ENCODE measurements at places on chromosomes 12 and 14.

DNA sequence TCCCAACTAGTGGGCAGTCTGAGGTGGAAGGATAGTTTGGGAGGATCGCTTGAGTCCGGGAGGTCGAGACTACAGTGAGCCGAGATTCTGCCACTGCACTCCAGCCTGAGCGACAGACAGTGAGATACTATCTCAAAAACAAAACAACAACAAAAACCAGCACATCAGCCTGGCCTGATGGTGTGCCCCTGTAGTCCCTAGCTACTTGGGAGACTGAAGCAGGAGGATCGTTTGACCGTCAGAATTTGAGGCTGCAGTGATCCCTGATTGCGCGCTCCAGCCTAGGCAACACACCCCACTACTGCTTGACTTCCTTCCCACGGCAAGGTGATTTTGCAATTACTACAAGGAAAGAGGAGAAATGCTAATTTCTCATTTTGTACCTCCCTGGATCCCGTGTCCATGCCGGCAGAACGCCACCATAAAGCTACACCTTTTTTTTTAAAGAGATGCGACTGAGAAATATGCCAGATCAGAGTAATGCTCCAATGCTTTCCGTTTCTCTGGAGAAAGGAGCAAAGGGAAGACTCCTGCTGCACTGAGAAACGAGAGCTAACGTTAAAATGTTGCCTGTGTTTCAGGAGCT, 672 bp upstream of the SCFD1 start:
- no peak for DNase-seq

- DNase-seq, result no peak
Observed at GRCh38 chr14:104235686-104236085, 97.3 kb downstream of the KIF26A start.

GRCh38 chr14:89543425-89543790, 126.4 kb upstream of the FOXN3 start:
- no peak for DNase-seq

DNA sequence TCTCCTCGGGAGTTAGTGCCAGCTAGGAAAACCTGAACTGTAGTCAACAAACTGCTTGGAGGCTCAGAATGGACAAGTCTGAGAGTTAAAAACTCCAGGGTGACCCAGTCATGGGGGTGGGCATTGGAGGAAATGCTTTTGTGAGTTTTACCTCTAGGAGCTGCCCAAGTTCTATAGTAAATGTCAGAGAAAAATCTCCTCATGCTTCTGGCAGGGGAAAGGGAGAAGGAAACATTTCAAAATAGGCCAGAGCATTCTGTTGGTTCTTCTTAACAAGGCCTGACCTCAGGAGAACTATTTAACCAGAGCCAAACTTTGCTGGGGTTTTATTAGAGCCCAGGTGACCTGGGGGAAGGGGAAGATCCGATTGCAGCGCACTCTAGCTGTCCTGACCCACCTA, 12.3 kb downstream of the NINJ2 start:
- no peak for DNase-seq

DNA sequence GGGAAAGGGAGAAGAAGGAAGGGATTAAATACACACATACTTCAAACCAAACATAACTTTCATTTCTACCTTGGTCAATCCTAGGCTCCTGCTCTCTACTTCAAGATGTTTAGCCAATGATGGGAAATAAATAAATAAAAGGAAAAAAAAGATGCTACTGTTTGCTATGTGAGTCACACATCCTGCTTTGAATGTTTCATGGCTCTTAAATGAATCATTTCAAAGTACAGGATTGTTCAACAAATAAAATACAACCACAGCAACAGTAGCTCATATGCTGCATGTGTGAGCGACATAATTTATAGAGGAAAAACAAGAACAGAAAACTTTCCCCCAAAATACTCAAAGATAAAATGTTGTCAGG, 54.3 kb upstream of the NPFF start:
- no peak for DNase-seq

DNA sequence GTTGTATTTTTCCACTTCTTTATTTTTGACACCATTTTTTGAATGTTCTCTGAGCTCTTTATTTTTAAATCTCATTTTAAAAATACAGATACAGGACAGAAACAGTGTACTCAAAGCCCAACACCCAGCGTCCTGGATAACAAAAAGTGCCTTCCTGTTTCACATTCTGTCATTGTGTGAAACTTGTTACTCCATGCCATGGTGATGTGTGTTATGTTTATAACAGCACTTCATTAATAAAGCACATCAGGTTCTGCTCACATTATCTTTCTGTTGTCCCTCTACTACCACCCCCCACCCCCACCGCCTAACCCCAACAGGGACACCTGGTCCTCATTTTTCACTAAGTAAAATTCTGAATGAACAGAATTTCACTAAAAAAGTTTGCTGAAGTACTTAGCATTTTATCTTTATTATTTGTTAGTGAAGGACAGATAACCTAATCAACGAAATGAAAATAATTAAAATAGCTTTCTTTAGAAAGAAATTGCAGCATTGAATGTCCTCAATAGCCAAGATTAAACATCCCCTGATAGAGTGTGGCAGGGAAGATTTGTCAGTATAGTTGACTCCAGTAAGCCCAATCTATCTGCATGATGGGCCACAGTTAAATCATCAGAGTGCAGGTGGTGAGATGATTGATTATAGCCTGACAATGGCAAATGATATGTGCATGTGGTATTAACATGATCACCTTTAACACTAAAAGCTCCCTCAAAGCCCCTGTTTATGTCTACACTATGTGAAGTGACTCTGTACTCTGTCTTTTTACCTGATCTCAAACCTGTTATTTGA, 153.9 kb downstream of the ACSS3 start:
- no peak for DNase-seq

DNA sequence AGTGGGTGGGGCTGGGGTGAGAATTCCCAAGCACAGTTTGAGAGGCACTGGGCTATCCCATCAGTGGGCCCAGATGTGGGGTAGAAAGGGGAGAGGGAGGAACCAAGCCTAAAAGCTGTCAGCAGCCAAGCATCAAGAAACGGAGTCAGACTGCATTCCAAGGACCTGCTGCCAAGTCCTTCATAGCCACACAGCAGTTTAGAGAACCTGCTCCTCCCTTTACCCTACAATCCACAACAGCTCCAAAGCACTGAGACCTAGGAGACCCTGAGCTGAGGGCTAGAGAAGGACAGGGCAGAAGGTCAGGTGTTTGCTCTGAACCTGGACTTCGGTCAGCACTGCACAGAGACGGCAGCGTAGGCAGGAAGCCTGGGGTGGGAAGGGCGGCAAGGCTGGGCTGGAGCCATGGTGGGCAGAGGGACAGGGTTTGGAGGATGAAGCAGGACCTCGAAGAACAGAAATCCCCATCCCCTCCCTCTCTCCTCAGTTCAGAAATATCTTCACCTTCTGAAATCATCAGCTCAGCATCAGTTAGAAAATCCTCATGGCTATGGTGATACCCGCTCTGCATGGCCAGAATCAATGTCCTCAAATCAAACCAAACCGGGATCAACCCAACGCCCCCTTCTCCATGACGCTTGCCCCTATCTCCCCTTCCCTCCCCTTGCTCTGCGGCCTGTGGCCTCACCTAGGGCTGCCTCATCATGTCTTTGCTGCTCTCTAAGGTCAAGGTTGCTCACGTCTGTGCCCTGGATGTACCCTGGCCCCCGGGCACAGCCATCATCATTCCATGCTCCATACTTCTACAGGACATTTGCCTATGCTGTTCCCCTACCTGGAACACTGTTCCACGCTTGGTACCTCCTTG, 12.9 kb upstream of the SERPINA4 start:
- DNase-seq, result no peak

GRCh38 chr14:69014829-69015259, 35.7 kb upstream of the ACTN1 start:
- no peak for DNase-seq

DNA sequence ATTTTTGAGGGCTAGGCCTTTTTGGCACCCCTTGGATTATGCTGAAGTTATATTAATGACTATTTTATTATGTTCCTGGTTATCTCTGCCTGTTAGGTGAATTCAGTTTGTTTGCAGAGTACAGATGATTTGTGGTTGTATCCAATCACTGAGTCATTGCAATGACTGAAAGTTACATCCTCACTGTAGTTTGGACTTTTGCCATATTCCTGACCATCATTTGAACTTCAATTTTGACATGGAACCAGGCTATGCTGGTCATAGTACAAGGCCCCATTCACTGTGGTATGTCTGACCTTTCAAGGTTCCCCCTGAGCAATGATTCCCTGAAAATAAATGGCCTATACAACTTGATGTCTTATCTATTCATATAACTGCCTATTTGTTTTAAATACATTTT, 621.0 kb downstream of the CCER1 start:
- DNase-seq, result no peak

DNA sequence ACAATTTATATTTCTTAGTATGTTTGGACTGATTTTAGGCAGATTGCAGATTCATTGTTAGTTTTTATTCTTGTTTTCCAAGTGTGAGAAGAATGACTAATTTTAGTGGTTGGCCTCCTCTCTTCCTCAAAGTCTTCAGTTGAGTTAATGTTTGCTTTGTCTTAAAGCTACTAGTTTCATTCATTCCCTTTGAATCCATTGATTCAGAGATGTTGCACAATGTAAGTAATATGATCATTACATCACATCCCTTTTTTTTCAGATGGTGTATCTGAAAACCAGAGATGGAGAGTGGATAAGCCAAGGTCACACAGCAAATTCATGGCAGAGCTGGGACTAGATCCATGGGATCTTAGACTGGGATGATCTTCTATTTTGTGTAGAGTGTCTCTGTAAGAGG, 577.5 kb downstream of the BCL11B start:
- DNase-seq, result no peak

DNA sequence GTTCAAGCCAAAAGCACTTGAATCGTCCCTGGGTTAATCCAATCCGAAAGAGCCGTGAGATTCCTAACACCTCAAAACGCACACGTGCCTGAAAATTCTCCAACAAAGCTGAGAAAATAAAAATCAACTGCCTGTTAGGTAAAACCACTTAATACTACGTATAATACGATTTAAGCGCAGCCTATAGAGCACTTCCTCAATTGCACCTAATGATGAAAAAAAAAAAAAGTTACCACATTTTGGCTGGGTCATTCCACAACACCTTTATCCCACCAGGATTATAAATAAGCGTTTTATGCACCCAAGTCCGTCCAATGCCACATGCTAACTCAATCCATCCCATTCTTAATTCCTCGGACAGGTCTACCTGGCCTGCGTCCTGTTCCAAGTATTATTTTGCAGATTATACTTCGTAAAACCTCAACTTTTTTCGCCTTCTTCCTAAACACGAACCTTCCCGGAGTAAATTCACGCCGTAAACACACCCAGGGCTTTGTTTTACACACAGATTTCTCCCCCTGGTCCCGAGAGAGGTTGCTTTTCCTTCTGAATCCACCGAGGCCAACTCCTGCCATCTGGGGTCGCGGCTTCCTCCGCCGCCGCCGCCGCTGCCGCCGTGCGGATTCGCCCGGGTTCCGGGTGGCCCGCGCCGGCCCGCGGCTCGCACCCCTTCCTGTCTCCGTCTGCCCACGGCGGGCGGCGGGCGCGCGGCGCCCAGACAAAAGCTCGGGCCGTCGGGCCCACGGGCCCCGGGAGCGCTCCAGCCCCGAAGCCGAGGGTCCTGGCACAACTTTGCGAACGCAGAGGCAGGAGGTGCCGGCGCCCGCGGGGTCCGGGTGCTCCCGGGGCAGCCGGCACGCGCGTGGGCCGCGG, 66.2 kb downstream of the RNF34 start:
- no peak for DNase-seq

DNA sequence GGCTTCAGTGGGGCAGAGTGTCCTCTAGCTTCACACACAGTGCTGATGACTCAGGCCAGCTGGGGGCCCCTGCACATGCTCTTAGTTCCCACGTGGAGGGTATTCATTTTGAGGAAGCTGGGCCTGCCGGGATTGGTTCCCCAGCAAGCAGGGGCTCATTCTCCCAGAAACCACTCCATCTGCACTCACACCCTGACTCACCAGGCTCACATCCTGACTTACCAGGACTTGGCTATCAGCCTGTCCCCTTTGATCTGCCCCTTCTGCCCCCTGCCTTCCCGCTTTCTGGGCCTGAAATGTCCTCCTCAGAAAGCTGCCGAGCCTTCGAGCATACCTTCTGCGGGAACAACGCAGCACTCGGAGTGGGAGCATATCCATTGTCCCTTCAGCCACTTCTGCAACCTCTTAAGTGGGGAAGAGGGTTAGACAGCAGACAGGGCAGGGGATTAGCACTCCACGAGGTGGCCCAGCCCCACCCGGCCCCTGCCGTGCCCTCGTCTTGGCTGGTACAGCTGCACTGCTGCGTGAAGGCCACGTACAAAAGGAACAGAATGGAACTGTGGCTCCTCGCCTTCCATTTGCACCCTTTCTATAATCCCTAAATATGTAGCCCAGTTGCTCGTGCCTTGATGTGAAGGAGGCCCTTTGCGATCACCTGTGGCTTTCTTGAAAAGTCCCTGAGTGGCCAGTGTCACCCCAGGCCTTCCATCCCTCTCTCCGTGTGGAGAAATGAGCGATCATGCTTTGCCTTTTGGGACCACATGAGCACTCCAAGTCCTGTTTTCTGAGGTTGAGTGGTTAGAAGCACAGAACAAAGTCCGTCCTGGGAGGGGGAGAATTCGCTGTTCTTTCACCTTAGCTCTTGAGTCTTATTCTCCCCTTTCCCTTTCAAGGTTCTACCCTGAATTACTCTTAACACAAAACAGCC, 26.1 kb downstream of the TPCN1 start:
- no peak for DNase-seq

DNA sequence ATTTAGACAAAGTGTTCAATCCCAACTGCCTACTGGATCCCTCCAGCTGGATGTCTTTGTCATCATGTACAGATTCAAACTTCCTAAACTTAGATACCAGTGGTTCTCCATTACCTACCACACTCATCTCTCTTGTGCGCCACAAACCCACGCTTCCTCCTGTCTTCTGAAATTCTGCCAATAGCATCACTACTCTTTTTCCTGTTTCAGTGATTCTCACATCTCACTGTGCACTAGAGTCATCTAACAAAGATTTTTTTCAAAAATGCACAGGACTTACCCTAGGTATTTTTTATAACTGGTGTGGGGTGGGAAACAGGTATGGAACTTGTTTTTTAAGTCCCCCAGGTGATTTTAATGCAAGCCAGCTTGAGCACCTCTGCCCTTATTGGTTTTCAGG, 5.9 kb downstream of the PSMB5 start:
- DNase-seq, result no peak

- DNase-seq, result no peak
Observed at GRCh38 chr14:52846591-52846990, 55.2 kb upstream of the GNPNAT1 start.

GRCh38 chr14:101635749-101636560, 74.7 kb downstream of the DIO3 start:
- DNase-seq, result no peak

DNA sequence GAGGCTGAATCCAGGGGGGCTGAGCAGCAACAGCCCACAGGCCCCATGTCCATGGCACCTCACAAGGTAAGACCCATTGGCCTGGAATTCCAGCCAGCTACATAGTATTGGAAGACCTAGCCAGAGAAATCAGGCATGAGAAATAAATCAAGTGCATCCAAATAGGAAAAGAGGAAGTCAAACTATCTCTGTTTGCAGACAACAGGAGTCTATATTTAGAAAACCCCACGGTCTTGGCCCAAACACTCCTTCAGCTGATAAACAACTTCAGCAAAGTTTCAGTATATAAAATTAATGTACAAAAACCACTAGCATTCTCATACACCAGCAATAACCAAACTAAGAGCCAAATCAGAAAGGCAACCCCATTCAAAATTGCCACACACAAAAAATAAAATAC, 16.9 kb downstream of the PDE6H start:
- DNase-seq, result no peak
